Upper lobe of right lung (tissue), 1 donor: ENCODE measurements at places on chromosomes 1 and 21. TPM values are rescaled to one million over a fixed set of nuclear protein-coding genes. Genes with fewer than 3 reads are reported as not detected.

The CCDC185 gene
- not detected for total RNA-seq

The OR2T2 gene
- total RNA-seq, result not detected

The MATN1 gene
- not detected for total RNA-seq

GRCh38 chr1:116954440-116954839 is 44.7 kb downstream of the PTGFRN start:
- H3K27ac ChIP-seq, result no peak overlapping the region
- H3K27me3 ChIP-seq, result no peaks in the 10 kb centered on the region
- DNase-seq, result no peak
- peaks cover 4% of the 10 kb centered on the region for H3K4me1 ChIP-seq
- no peak overlapping the region for H3K4me3 ChIP-seq
- H3K36me3 ChIP-seq, result no peaks in the 10 kb centered on the region

GRCh38 chr1:222392556-222392955 is 155.3 kb downstream of the HHIPL2 start:
- DNase-seq, result no peak
- no peaks in the 10 kb centered on the region for H3K27me3 ChIP-seq
- H3K4me3 ChIP-seq, result no peak overlapping the region

- H3K4me3 ChIP-seq, result no peak overlapping the region
- H3K36me3 ChIP-seq, result no peaks in the 10 kb centered on the region
- H3K27me3 ChIP-seq, result no peaks in the 10 kb centered on the region
- no peak for DNase-seq
- no peaks in the 10 kb centered on the region for H3K4me1 ChIP-seq
- no peak overlapping the region for H3K27ac ChIP-seq
These were observed 46.7 kb upstream of the MTR start for GRCh38 chr1:236748268-236748870.

DNA sequence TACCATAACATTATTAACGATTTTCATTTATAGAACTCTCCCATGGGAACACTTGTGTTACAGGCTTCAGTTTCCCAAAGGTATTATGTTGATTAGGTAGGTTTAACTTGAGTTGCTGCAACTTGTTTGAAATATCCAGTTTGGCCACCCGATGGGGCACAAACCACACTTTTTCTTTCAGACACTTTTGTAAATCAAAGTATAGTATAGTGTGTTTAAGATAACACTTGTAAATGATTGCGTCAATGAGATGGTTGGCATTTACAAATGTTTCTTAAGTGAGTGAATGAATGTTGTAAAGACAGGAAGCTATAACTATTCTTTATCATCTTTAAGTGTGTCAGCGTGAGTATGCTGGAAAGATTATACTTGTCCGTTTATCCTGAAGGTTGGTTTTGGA is 4.3 kb downstream of the XPR1 start:
- no peak overlapping the region for H3K27ac ChIP-seq
- peaks cover 22% of the 10 kb centered on the region for H3K4me1 ChIP-seq
- H3K27me3 ChIP-seq, result no peaks in the 10 kb centered on the region
- no peak overlapping the region for H3K4me3 ChIP-seq

GRCh38 chr1:34186741-34187494 is 10.2 kb downstream of the C1orf94 start:
- H3K27me3 ChIP-seq, result peaks cover 22% of the 10 kb centered on the region
- H3K4me1 ChIP-seq, result no peaks in the 10 kb centered on the region
- no peak for DNase-seq
- no peaks in the 10 kb centered on the region for H3K36me3 ChIP-seq
- no peak overlapping the region for H3K4me3 ChIP-seq
- H3K27ac ChIP-seq, result no peak overlapping the region

- peaks cover 16% of the 10 kb centered on the region for H3K36me3 ChIP-seq
- H3K4me1 ChIP-seq, result peaks cover 10% of the 10 kb centered on the region
- no peak overlapping the region for H3K4me3 ChIP-seq
These were observed 20.6 kb downstream of the KPNA6 start for GRCh38 chr1:32128479-32128878.
